Common myeloid progenitor, CD34-positive (primary cell): ENCODE measurements at places on chromosomes 7 and 10.

- no peak for DNase-seq
These were observed 260.3 kb downstream of the ARHGAP12 start for GRCh38 chr10:31668326-31668725.

DNA sequence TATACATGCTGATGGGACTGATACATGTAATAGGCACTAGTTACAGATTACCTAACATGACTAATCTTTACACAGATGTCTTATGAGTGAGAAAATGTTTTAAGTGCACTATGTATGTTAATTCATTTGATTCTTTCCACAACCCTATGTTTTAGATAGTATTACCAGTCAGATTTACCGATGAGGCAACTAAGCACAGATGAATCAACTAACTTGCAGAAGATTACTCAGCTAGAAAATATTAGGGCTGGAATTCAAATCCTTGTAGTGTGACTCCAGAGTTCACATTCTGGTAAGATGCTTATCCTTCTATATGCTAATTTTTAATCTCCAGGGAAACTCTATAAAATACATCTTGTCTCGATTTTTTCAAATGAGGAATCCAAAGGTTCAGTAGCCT lies 964.9 kb downstream of the REEP3 start:
- no peak for DNase-seq

GRCh38 chr7:14752301-14752700 lies 150.2 kb downstream of the DGKB start:
- DNase-seq, result no peak

DNA sequence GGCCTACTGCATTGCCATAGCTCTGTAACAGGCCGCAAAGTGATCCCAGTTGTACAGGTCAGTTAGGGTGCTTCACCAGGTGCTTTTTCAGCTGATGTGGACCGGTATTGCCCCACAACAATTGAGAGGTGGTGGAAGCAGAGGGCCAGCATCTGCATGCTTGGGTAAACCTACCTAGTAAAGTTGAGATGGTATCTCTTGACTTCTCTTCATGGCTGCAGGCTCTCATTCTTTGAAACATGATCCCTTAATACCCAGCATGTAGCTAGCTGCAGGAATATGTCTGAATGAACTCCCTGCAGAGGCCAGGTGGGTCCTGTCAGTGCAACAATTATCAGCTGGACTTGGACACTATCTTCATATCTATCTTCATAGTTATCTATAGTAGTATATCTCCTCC lies 60.7 kb upstream of the CCDC6 start:
- no peak for DNase-seq

GRCh38 chr10:69202332-69202731 lies 17.8 kb upstream of the HKDC1 start:
- peak; percentile 15 for DNase-seq

- no peak for DNase-seq
These were observed 79.1 kb downstream of the CCSER2 start for GRCh38 chr10:84407388-84408049.

GRCh38 chr10:60894786-60895185 lies 49.2 kb downstream of the RHOBTB1 start:
- no peak for DNase-seq

DNA sequence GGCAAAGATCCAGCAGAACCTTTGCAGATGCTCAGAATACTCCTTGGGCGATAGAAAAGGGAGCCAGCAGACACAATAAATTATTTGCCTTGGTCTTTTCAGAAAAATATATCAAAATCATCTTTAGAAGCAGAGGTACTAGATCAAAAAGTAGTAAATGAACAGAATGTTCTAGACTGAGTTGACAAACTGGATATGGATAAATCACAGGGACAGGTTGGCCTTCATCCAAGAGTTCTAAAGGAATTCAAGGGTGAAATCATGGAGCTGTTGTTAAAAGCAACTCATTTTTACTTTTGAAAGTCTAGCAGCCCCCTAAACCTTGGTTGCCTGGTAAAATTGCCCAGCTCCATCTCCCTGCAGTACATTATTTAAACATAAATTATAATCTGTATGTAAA lies 99.1 kb downstream of the PLCE1 start:
- DNase-seq, result no peak

- no peak for DNase-seq
These were observed 198.1 kb upstream of the NFE2L3 start for GRCh38 chr7:25953859-25954258.

DNA sequence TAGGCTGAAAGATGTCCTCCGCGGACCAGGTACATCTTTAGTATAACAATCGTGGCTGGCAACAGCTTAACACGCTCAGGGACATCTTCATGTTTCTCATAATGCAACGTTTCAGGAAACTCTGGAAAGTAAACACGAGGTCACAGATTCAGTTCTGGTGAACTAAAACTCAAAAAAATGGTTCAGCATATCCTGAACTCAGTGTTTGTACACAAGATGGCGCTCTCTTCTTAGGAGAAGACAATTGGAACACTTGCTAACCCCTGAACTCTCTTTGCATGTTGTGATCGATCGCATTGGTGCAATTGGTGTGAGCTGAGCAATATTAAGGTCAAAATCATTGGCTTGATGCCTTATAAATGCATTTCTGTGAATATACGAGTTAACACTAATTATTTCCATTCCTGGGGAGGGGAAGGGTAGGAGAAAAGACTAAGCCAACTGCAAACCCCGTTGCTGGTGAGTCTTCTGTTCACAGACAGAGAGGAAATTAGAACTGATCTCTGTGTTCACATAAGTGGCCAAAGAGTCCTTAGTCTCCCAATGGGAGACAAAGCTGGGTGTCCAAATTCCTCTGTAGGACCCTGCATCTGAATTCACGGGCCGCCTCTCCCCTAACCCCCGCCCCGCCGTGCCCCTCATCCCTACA lies 52.6 kb upstream of the FAM180A start:
- peak; percentile 71 for DNase-seq

DNA sequence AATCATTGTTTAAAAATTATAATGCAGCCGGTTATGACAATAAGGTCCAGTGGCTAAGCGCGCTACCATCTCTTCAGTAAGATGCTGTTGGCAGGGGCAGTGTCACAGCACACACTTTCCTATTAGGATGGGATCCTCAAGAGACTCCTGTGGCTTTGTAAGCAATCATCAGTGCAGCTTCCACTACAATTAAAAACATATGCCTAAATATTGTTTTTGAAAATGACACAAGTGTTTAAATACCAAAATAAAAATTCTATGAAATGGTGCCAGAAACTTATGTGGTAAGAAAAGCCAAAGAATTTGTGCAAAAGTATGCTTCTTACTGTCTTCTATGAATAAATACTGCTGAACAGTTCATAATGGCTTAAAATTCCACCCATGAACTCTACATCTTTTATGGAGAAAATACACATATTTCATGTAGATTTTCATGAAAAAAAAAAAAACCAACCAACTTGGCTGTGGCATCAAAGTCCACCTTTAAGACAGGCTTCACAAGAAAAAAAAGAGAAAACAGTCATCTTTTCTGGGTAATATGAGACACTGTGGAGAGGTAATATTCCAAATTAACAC lies 132.8 kb downstream of the SEMA3C start:
- DNase-seq, result no peak

DNA sequence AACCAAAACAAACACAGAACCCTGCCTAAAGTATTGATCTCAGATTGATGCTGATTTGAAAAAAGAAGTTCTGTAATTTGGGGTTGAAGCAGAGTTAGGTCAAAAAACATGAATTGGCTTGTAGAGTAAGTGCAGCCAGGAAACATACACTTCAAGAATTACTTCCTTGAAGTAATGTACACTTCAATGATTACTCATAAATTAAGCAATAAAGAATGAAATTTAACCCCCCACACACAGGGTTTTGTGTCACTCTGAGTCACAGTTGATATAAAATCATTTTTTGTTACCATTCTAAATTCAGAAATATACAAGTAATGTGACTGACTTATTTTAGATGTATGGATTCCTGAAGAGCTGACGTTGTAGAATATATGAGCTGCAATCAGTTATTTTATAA lies 622.2 kb downstream of the POM121L12 start:
- no peak for DNase-seq

DNA sequence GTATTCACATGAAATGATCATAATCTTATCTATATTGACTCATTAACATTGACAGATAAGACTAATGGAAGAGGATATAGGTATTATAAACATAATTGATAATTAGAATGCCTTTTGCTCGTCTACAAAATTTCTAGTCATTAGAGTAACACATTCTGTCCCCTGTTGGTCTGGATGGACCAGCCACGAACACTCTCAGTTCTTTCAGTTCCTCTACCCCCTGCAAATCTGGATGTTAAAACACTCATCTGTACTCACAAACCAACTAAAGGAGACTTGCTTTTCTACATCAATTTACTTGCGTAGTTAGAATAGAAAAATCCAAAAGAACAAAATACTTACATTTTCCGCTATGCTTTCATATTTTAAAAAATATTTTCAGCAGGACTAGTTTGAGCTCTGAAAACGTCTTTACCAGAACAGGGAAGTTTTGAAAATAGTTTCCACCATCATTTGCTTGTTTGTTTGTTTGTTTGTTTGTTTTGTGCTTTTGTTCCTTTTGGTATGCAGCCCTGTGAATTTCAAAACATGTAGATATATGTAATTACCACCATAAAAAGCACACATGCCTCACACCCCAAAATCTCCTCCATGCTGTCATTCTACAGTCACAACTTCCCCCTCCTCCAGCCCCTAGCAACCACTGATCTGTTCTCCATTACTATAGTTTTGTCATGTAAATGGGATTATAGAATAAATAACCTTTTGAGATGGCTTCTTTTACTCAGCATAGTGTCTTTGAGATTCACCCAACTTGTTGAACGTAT lies 103.8 kb downstream of the FZD1 start:
- no peak for DNase-seq

- no peak for DNase-seq
These were observed 168.3 kb upstream of the NPY start for GRCh38 chr7:24115661-24116060.

DNA sequence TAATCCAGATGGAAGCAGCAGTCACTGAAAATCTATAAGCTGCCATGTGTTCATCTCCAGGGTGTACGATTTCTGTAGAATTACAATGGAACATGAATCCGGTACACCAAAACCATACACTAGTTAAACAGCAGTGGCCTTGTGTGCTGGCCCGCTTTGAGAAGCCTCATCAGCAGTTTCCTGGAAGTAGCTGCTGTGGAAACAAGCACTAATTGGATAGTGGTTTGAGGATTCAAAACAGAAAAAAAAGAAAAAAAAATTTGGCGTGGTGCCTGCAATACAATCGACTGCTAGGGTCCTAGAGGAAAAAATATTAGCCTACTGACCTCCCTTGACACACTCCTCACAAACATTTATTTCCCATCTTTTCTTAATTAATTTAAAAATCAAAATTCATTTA lies 545.9 kb downstream of the SORCS1 start:
- no peak for DNase-seq

- DNase-seq, result peak; percentile 2
These were observed 870 bp downstream of the ANK3 start for GRCh38 chr10:60388709-60389301.

GRCh38 chr7:70881167-70881847 lies 250.6 kb upstream of the GALNT17 start:
- no peak for DNase-seq

GRCh38 chr10:48725708-48726107 lies 41.0 kb downstream of the WDFY4 start:
- no peak for DNase-seq

DNA sequence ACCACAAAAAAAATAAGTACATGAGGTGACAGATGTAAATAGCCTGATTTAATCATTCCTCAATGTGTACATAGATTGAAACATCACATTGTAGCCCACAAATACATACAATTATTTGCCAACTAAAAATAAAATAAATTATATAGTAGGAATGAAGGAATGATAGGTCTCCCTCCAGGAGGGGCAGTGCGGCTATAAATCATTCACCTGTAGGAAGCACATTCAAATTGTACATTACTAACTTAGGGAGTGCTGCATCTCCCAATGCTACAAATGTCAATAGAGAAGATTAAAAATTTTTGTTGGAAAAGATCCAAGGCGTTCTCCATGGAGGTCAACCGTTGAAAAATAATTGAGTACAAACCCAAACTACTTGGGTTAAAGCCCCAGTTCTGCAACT lies 4.2 kb downstream of the KBTBD2 start:
- DNase-seq, result no peak

- DNase-seq, result peak; percentile 79
These were observed 17.9 kb downstream of the ANKRD22 start for GRCh38 chr10:88833723-88834122.

DNA sequence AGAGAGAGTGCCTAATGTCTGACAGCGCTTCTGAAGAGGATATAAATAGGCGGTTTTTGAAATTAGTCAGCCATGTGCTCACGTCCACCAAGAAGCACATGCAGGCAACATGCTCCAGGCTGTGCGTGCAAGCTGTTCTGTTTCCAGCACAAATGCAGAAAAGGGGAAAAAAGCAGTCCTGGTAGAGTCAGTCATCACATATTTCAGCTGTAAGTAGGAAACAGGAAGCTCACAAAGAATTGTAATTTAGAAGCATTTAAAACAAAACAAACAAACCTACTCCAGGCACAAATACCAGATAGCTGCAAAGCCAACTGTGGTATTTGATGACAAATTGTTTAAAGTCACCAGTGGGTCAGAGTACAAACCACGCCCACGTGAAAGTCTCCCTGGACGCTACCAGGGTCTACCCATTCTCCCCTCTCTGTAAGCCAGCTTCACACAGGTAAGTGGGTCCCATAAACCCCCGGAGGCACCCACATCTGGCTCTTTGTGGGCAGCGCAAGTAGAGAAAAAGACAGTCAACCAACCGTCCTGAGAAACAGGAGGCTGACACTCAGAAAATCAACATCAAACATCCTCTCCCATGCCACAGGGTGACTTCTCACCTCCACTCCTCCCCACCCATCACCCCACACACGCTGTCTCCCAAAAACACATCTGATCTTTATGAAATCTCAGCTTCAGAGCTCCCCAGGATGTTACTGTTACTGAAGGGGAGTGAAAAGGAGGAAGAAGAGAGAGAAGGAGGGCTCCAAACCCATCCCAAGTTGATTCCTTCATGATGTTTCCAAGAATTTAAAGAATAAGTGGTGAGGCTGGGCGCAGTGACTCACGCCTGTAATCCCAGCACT lies 186.4 kb downstream of the FAM107B start:
- DNase-seq, result no peak

DNA sequence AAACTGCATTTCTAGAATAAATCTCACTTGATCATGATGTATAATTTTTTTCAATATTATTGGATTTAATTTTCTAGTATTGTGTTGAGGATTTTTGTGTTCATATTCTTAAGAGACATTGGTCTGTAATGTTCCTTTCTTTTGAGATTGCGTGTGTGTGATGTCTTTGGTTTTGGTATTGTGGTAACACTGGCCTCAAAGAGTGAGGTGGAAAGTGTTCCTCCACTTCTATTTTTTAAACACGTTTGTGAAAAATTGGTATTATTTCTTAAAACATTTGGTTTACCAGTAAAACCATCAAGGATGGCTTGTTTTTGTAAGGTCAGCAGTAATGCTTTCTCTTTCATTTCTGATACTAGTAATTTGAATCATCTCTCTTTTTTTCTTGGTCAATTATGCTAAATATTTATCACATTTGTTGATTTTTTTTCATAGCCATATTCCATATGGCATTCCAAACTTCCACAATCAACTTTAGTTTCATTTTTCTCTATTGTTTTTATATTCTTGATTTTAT lies 290.2 kb upstream of the CDC14C start:
- no peak for DNase-seq
